ENCODE measurements at places on chromosomes 7 and 10.

GRCh38 chr7:29084832-29085231, 61.5 kb downstream of the CPVL start:
- DNase-seq = no peak

GRCh38 chr10:71437537-71438092, 40.9 kb downstream of the CDH23 start:
- no peak for DNase-seq

GRCh38 chr10:119407254-119407777, 135.2 kb downstream of the RGS10 start:
- no peak for DNase-seq

GRCh38 chr10:12394241-12395033, 45.1 kb downstream of the CAMK1D start:
- no peak for DNase-seq

- no peak for DNase-seq
These were observed 59.0 kb downstream of the SYPL1 start for GRCh38 chr7:106053109-106053508.

DNA sequence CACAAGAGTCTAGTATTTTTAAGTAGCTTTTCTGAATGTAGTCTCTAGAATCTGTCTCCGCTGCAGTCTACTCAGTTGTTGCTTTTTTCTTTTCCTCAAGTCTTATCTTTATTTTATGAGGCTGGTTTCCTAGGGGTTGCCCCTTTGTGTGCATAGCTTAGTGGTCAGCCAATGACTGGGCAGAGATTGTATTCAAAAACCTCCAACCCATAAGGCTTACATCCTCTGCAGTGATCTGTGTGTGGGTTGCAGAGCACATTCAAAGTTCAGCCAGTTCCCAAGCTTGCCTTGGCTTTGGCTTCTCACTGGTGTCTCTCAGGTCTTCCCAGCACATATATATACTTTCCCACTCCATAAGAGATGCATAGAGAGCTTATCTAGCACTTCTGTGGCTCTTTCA, 160.0 kb upstream of the TCF7L2 start:
- no peak for DNase-seq

GRCh38 chr10:53003094-53003493, 230.5 kb upstream of the MBL2 start:
- DNase-seq = no peak

DNA sequence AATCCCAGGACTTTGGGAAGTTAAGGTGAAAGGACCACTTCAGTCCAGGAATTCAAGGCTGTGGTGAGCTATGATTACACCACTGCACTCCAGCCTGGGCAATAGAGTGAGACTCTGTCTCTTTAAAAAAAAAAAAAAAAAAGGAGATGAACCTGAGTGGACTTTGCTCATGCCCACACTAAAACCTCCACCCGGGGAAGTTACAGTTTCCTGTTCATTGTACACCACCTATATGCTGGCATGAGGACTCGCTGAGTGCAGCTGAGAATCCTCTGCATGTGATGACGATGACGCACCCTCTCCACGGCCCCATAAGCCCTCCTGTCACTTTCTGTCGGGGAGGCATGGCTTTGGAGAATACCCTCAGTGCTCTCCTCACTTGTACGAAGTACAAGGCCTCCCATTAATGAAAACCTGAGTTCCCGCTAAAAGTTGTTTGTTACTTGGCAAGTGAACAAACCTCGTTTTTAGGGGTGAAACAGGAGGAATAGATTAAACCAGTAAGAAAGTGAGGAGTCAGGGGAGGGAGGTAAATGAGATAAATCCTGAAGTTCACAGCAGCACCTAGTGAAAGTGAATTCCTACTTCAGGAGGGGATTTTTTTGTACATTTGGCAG, 15.9 kb downstream of the TMEM176B start:
- no peak for DNase-seq

DNA sequence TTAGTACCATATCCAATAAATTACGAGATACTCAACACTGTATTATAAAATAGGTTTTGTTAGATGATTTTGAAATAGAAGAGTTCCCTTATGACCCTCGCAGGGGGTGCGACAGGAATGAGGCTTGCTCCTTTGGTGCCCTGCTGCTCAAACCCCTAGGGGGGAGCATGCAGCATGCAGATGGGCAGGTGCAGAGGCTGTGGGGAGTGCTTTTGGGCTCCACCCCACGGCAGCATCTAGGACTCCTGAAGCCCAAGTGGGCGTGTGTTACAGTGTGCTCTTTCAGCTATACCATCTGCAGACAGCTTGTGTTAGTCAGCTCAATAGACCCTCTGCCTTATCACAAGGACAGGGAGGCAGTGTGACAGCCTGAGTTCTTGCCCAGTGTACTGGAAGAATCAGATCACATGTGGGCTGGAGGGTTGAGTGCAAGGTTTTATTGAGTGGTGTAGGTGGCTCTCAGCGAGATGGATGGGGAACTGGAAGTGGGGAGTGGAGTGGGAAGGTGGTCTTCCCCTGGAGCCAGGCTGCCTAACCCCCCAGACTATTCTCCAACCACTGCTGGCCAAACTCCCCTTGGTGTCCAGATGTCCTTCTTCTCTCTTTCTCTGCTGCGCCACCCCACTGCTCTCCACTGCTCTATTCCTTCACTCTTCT, 3.1 kb upstream of the MRC1 start:
- DNase-seq = no peak

DNA sequence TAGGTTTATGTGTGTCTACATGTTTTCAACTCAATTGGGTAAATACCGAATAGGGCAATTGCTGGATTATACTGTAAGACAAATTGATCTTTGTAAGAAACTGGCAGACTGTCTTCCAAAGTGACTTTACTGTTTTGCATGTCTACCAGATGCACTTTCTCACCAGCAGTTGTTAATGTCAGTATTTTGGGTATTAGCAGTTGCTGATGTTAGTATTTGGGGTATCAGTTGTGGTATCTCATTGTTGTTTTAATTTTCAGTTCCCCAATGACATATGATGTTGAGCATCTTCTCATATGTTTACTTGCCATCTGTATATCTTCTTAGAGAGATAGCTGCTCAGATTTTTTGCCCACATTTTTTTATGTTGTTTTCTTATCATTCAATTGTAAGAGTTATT, 10.6 kb downstream of the PDE6C start:
- no peak for DNase-seq

- no peak for DNase-seq
These were observed 25.8 kb upstream of the TSPAN13 start for GRCh38 chr7:16727736-16728135.

- DNase-seq = no peak
These were observed 18.3 kb upstream of the LRGUK start for GRCh38 chr7:134108802-134109201.

- DNase-seq = no peak
These were observed 125.1 kb upstream of the GPR22 start for GRCh38 chr7:107344799-107345198.

DNA sequence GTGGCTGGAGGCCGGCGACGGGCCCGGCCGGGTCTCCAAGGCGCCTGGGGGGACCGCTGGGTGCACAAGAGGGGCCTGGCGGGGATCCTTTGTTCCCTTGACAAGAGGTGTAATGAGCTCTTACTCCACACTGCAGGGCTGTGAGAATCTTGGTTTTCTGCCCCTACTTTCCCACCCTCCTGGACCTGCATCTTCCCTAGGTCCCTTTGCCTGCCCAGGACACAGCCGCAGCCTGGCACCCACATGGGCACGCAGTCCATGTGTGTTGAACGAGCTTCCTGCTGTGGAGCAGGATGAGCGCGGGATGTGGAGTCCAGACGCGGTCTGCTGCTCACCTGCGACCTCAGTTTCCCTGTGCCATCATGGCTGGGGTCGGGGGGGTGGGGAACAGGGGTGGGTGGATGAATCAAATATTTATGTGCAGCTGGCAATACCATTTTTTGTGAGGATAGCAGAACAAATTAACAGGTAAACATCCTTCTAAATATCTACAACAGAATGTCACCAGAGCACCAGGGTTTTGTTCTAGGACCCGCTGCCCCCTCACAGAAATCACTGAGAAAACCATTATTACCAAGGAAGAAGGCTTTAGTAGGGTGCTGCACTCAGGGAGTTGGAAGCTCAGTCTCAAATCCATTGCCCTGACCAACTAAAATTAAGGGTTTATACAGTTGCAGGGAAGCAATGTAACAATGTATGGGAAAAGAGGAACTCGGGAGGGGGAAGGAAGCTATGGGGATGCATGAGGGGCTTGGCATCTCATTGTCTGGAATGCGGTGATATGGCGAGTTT, 474 bp upstream of the NSMCE4A start:
- DNase-seq = no peak

GRCh38 chr7:71705217-71705616, 573.3 kb downstream of the GALNT17 start:
- no peak for DNase-seq

- no peak for DNase-seq
These were observed 9.2 kb downstream of the EPHB6 start for GRCh38 chr7:142863891-142864685.

DNA sequence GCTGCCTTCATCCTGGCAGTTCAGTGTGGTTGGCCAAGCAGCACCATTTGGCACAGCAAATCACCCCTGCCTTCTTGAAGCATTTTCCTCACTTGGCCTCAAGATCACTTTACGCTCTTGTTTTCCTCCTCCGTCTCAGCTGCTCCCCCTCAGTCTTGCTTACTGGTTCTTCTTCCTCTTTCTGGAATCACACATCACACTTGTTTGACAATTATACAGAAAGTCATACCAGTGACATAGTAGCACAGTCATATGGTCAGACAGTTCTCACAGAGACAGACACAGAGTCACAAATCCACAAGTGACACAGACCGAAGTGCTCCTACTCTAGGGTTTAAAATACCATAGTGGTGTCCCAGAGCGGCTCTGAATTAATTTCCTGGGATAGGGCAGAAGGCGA, 43.8 kb upstream of the ARL4A start:
- DNase-seq = no peak

- DNase-seq = no peak
These were observed 101.6 kb downstream of the C10orf90 start for GRCh38 chr10:126568809-126569385.

GRCh38 chr10:126408953-126409641, 20.8 kb upstream of the ADAM12 start:
- DNase-seq = no peak

GRCh38 chr7:134513169-134513752, 14.1 kb upstream of the AKR1B10 start:
- no peak for DNase-seq

GRCh38 chr10:68989317-68989990, 851 bp downstream of the KIFBP start:
- no peak for DNase-seq

- no peak for DNase-seq
These were observed 268.9 kb upstream of the SEMA3C start for GRCh38 chr7:81187753-81188152.

DNA sequence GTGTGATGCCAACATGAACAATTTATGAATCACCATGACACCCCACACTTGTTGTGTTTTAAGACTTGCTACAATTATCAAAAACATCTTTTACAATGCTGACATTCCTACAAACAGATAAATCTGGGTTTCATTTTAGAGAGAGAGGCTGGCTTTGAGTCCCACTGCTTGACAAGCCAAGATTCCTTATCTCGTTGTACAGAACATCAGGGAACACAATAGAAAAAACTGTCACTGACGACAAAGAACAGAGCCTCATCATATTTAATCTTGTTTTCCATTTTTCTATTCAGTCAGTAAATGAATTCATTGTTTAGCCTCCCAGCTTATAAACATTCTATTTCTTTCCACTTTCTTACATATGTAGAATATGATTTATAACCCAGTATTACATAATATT, 461.6 kb upstream of the VSTM2A start:
- no peak for DNase-seq

- no peak for DNase-seq
These were observed 84.4 kb downstream of the GLI3 start for GRCh38 chr7:42152329-42153205.
